ENCODE measurements at places on chromosomes 5 and 9.
A peak's percentile ranks its signal among the peaks of the same experiment; 100 is the strongest.

- DNase-seq = no peak
These were observed 33.4 kb downstream of the SARDH start for GRCh38 chr9:133704711-133705181.

- no peak for DNase-seq
These were observed 1188.6 kb upstream of the SEMA6A start for GRCh38 chr5:117763271-117763670.

DNA sequence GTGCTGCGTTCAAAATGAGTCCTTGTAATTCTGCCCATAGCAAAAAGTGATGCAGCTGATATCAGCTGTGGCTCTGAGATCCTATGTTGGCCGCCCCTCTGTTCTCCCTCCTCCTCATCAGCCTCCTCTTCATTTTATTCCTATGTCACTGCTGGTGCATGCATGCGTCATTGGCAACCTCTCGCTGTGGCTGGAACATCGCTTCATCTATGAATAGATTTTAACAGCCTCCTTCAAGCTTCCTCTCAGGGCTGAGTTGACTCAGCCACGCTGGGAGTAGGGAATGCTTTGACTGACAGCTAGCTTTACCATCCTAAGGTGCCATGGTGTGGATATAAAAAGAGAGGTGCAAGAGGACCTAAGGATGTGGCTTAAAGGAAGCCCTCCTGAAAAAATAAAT is 303.5 kb downstream of the PLK2 start:
- no peak for DNase-seq

DNA sequence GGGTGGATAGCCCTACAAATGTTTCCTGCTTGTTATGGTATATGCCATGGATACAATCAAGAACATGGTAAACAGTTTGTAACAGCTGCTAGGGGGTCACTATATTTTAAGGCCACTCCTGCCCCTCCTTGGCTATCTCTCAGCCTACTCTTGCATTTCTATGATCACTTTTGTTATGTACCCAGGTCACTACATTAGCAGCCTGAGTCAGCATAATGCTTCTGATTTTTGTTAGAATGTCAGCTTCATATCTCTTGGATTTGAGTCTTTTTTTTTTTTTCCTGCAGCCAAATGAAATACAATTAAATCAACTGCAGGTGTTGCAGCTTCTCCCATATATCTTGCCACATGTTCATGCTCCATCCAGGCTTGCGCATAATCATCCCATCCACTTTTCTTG is 629.7 kb upstream of the GRAMD2B start:
- no peak for DNase-seq

GRCh38 chr9:86102626-86103025 is 3.3 kb upstream of the GOLM1 start:
- no peak for DNase-seq

GRCh38 chr5:180071531-180072255 is at the start of gene RNF130:
Gene RNF130 (minus strand): TSS chr5:180071759. CDS start chr5:180071702, 57 bp downstream.
- peak; percentile 91 for DNase-seq

DNA sequence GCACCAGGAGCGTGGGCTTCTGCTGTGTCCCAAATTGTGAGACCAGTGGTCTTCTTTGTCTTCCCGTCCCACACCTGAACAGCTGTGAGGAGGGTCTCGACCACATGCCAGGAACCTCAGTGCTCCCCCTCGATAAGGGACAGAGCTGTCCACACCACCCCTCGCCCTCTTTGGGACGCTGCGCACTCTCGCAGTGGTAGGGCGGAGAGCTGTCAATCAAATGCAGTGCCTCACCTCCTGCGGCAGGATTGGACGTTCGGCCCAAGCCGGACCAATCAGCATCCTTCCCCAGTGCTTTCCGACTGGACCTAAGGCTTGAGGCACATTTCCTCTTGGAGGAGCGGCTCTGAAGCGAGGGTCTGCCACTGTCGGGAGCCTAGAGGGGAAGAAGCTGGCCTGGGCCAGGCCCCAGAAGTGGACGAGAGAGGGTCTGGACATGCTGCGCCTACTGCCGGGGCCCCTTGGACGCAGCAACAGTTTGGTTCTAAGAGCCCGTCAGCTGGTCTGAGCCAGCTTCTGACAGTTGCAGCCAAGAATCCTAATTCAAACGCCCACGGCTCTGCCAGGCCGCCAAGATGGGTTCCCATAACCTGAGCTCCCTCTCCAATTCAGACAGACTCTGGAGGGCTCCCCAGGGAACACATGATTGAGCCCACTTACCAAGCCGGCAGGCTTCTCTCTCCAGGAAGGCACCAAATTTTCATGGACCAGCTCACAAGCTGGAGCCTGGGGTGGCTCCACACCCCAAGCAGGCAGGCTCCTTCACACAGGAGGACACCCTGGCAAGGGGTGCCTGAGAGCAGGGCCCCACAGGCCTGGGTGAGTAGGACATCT is 28.1 kb upstream of the ADAMTS2 start:
- DNase-seq = no peak

GRCh38 chr5:172846249-172846648 is 12.2 kb downstream of the ERGIC1 start:
- DNase-seq = no peak

DNA sequence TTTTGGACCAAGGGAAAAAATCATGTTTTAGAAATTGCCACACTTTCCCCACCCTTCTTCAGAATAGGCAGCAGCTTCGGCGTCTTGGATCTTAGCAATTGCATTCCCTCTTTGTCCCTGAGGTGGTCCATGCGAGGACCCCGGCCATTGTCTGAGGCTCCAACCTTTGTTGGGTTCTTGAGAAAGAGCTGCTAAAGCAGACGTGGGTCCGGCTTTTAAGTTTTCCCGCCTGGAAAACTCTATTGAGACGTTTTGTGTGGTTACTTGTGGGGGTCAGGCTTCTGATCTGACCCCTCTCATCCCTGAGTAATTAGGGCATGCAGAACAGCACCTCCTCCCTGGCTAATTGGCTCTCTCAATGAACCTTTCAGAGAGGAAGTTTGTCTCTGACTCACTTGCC is 509.6 kb upstream of the TNC start:
- no peak for DNase-seq

DNA sequence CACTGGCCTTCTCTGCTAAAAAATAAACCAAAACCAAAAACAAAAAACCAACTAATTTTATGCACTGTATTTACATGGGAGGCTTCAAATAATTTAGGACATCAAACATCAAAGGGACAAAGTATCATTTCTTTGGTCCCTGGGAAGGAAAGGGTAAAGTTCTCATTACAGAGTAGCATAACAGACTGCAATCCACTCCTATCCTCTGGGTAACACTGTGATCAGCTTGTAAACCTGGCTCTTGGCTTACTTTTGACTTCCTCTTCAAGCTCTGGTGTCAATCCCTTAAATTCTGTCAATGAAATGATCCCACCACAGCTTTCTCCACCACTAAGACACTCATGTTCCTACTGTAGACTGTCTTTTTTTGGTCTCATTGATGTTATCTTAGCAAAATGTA is 69.8 kb upstream of the VCAN start:
- DNase-seq = peak; percentile 2

- DNase-seq = no peak
These were observed 23.4 kb upstream of the FAM169A start for GRCh38 chr5:74889523-74890105.

DNA sequence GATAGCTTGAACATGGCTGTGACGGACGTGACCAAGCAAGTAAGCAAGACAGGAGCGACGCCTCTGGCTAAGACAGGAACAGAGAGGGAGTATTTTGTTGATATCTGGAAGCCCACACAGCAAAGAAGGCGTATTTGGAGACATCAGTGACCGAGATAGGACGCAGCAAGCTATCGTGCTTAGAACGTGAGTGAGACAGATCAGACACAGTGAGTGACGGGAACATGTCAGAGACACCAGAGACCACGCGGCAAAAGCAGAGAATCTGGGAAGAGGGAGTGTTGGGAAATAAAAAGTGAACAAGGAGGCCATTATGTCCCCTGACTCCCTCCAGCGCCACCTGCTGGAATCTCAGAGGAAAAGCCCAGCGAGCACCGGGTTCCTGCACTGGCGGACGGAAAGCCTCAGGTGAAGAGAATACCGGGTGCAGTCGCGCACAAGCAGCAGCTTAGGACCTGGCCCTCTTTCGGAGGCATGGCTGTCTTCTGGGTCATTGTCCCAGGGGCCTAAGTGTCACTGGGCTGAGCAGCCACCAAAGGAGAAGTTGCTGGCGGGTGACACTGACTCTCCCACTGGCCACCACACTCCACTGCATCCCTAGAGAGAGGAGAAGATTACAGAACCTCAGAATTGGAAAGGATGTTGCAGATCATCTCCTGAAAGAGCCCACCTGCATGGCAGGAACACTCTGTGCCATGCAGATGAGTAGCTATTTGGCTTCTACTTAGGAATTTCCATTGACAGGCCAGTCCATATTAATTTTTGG is 99.1 kb downstream of the FBXO38 start:
- DNase-seq = peak; percentile 55

- DNase-seq = no peak
These were observed 212.4 kb downstream of the LRRC70 start for GRCh38 chr5:62791059-62791458.

GRCh38 chr5:173530547-173530946 is 85.9 kb downstream of the BOD1 start:
- peak; percentile 24 for DNase-seq

GRCh38 chr9:111076519-111076918 is 38.2 kb upstream of the LPAR1 start:
- DNase-seq = no peak

DNA sequence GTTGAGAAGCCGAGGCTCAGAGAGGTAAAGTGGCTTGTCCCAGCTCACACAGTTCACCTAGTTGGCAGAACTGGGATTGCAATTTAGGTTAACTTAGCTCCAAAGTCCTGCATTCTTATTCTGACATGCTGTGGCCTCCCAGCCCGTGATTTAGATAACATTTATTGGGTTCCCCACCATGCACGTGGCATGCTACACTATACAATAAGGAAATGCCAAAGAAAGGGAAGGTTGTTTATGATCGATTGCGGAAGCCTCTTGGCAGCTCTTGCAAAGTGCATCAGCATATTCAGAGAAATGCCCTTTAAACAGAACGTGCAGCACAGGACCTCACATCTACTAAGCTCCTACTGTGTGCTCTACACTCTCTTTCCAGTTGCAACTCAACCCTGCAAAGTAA is 3.2 kb downstream of the NEURL1B start:
- DNase-seq = no peak

GRCh38 chr9:1469996-1470395 is 419.8 kb downstream of the DMRT2 start:
- no peak for DNase-seq

GRCh38 chr5:139633295-139634027 is 14.7 kb upstream of the CXXC5 start:
- DNase-seq = peak; percentile 76

DNA sequence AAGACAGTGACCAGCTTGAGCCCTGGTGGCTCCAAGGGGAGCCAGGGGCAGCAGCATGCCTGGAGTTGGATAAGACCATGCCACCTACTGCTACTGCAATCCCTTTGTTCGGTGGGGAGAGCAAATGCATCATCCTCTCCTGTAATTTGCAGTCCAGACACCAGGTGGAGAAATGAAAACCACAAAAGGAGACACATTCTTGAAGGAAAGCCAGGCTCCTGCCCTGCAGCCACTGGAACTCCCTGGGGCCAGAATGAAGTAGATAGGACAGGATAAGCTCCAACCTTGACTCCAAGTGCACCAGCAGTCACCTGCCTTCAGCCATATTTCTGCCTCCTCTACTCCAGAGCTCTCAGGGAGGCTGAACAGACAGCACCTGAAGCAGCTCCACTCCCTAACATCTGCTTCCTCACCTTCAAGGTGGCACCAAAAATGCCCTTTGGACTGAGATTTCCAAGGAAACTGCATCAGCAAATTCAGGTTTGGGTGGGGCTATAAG is 65.1 kb upstream of the IQGAP2 start:
- peak; percentile 77 for DNase-seq

- DNase-seq = no peak
These were observed 73.5 kb upstream of the TMEM215 start for GRCh38 chr9:32709871-32710270.

DNA sequence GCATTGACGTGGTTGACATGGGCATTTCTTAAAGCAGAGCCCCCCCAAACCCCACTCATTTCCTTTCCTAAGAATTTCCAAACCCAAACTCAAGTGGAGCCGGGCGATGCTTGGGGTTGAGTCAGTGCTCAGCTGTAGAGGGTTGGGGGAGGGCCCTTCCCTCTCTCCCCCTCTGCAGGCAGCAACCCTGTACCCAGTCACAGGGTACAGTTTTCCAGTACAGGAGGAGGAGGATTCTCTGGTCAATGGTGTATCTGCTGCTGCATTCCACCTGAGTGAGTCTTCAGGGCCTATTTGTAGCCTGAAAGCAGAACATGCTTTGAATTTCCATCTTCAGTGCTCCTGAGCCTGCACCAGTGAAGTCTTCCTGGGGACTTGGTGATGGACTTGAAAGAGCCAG is 55.8 kb downstream of the ENTREP1 start:
- no peak for DNase-seq

DNA sequence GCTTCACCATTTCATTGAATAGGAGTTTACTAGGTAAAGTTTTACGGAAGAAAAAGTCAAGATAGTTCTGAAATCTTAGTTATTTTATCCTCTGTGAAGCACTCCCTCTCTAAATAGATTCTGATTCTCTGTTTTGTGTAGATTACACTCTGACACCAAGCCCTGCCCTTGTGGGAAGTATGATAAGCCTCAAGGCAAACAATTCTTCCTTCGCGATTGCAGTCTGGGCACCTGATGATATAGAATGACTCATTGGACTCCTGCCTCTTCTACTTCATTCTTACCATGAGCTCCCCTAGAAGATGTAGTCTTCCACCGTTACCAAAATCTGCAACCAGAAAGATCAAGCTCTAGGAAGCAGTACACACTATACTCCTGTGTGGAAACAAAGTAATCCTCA is 626.9 kb upstream of the PTGER4 start:
- no peak for DNase-seq

GRCh38 chr9:136754626-136755301 is 3.3 kb downstream of the LCN8 start:
- no peak for DNase-seq

DNA sequence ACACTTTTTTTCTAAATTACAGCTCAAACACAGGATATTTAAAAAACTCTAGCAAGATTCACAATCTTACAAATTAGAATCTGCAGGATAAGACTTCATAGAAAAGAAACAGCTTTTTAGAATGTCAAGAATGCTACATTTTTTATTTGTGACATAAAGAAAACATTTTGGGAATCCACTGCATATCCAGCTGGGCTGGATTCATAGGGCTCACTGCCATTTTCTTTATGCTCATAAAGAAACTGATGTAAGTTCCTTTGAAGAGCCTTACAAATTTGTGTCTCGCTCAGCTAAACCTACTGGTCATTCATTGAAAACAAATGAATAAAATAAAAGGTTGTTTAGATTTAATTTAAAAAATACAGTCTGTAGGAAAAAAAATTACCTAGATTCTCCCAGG is 332.3 kb downstream of the TRPM3 start:
- no peak for DNase-seq

- peak; percentile 15 for DNase-seq
These were observed 159.2 kb downstream of the CDC42SE2 start for GRCh38 chr5:131423056-131423455.

GRCh38 chr9:132207839-132208615 is 46.2 kb downstream of the NTNG2 start:
- no peak for DNase-seq

- no peak for DNase-seq
These were observed 577.9 kb downstream of the ISL1 start for GRCh38 chr5:51961154-51961562.

GRCh38 chr5:146283344-146283761 is 55.3 kb upstream of the POU4F3 start:
- no peak for DNase-seq

GRCh38 chr5:173890195-173890991 is 2.2 kb downstream of the CPEB4 start:
- DNase-seq = no peak

GRCh38 chr5:2700876-2701275 is 50.6 kb downstream of the IRX2 start:
- no peak for DNase-seq

All from HuH-7 (cell line).